ENCODE measurements at places on chromosomes 3 and 15.

GRCh38 chr3:78895528-78895927 lies 872.3 kb downstream of the ROBO1 start:
- H3K4me1 ChIP-seq = no peaks in the 10 kb centered on the region
- no peak for DNase-seq
- no peaks in the 10 kb centered on the region for H3K36me3 ChIP-seq
- no peak overlapping the region for H3K4me3 ChIP-seq
- no peak overlapping the region for H3K27ac ChIP-seq

- no peaks in the 10 kb centered on the region for H3K27me3 ChIP-seq
- no peak overlapping the region for H3K4me3 ChIP-seq
- no peaks in the 10 kb centered on the region for H3K36me3 ChIP-seq
- no peaks in the 10 kb centered on the region for H3K4me1 ChIP-seq
- DNase-seq = no peak
Measured at GRCh38 chr3:66625505-66626216, 124.8 kb upstream of the LRIG1 start.

DNA sequence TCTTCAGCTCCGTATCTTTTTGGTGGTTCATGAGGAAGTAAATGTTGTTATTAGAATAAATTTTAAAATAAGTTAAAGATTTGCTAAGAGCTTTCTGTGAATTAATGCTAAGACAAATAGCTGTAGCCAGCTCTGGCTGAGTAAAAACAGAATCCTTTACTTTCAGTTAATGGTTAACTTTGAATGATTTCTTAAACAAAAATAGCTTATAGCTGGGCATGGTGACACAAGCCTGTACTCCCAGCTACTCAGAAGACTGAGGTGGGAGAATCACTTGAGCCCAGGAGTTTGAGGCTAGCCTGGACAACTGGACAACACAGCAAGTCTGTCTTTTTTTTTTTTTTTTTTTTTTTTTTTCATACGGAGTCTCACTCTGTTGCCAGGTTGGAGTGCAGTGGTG lies 25.0 kb downstream of the TCAIM start:
- H3K27ac ChIP-seq = no peak overlapping the region
- DNase-seq = no peak

GRCh38 chr3:161349529-161350312 lies 21.6 kb downstream of the SPTSSB start:
- H3K4me1 ChIP-seq = peaks cover 8% of the 10 kb centered on the region
- no peak overlapping the region for H3K4me3 ChIP-seq
- no peaks in the 10 kb centered on the region for H3K27me3 ChIP-seq
- peak; percentile 2 for DNase-seq
- H3K36me3 ChIP-seq = no peaks in the 10 kb centered on the region
- H3K27ac ChIP-seq = peak overlapping the region; percentile 13

- no peaks in the 10 kb centered on the region for H3K36me3 ChIP-seq
- no peak overlapping the region for H3K27ac ChIP-seq
- peak overlapping the region; percentile 81 for H3K4me3 ChIP-seq
- H3K27me3 ChIP-seq = no peaks in the 10 kb centered on the region
- DNase-seq = no peak
Measured at GRCh38 chr3:194488055-194488742, 1.4 kb upstream of the ATP13A3 start.

DNA sequence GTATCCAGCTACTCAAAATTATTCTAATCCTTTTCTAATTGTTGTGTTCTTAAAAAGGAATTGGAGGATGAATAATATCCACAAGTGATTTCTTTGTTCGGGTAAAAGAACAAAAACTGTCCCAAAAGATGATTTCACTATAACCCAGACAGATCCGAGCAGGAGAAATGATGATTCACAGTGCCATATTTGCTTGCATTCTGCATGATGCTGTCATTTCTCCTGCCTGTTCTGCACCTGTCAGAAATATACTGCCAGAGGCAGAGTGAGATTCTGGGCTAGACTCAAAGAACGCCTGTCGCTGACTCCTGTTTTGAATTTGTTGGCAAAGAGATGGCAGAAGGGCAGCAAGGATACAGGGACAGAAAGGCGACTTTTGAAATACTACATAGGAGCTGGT lies 34.7 kb upstream of the SLC24A5 start:
- H3K27ac ChIP-seq = no peak overlapping the region
- no peaks in the 10 kb centered on the region for H3K27me3 ChIP-seq
- DNase-seq = no peak
- no peaks in the 10 kb centered on the region for H3K4me1 ChIP-seq

DNA sequence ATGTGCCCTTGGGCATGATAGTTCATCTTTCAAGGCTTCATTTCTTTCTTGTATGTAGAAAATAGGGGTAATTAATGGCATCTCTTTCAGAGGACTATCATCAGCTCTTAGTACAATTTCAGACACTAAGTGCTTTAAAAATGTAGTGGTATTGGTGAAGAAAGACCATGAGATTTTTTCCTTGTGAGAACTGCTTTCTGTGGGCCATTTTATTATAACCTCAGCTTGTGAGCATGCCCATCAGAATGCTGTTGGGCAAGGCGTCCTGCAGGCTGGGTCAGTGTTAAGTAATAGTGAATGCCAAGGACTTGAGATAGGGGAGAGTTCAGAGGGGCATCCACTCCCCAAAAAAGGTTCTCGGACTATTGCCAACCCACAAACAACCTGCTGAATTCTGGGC lies 187.9 kb downstream of the GHSR start:
- no peak overlapping the region for H3K4me3 ChIP-seq
- H3K27me3 ChIP-seq = no peaks in the 10 kb centered on the region
- no peak for DNase-seq
- H3K27ac ChIP-seq = no peak overlapping the region

DNA sequence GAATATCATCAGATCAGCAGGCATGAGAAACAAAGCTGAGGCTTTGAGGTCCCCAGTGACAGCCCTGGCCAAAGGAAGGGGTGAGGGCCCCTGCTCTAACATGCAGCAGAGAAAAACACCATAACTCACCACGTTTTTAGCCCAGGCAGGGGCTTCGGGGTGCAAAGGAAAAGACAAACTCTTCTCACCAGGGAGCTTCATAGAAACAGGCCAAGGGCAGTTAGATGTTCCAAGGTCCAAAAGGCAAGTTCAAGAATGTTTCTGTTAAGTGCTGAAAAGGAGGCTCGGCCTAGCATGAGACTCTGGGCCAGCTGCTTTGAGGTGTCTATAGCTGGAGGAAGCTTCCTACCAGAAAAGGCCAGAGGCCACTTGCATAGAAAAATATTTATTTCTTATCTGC lies 608.4 kb upstream of the CFAP20DC start:
- H3K27ac ChIP-seq = no peak overlapping the region
- H3K4me3 ChIP-seq = no peak overlapping the region
- no peaks in the 10 kb centered on the region for H3K4me1 ChIP-seq
- DNase-seq = no peak

- peaks cover 16% of the 10 kb centered on the region for H3K4me1 ChIP-seq
- no peaks in the 10 kb centered on the region for H3K27me3 ChIP-seq
- H3K4me3 ChIP-seq = no peak overlapping the region
- H3K36me3 ChIP-seq = peaks cover 7% of the 10 kb centered on the region
- no peak overlapping the region for H3K27ac ChIP-seq
- no peak for DNase-seq
Measured at GRCh38 chr15:77493324-77493907, 72.7 kb downstream of the HMG20A start.

- no peaks in the 10 kb centered on the region for H3K27me3 ChIP-seq
- H3K4me1 ChIP-seq = peaks cover 2% of the 10 kb centered on the region
- no peak for DNase-seq
- no peak overlapping the region for H3K4me3 ChIP-seq
- H3K27ac ChIP-seq = no peak overlapping the region
Measured at GRCh38 chr15:58608129-58608590, 141.3 kb downstream of the ADAM10 start.

- H3K4me1 ChIP-seq = peaks cover 13% of the 10 kb centered on the region
- H3K36me3 ChIP-seq = no peaks in the 10 kb centered on the region
- H3K4me3 ChIP-seq = no peak overlapping the region
- DNase-seq = peak; percentile 59
Measured at GRCh38 chr3:18556503-18557135, 131.5 kb upstream of the SATB1 start.

- no peaks in the 10 kb centered on the region for H3K36me3 ChIP-seq
- DNase-seq = no peak
- no peaks in the 10 kb centered on the region for H3K27me3 ChIP-seq
- no peak overlapping the region for H3K27ac ChIP-seq
Measured at GRCh38 chr3:4908433-4909156, 70.6 kb upstream of the BHLHE40 start.

- DNase-seq = no peak
- H3K4me3 ChIP-seq = no peak overlapping the region
- no peaks in the 10 kb centered on the region for H3K4me1 ChIP-seq
- no peak overlapping the region for H3K27ac ChIP-seq
- no peaks in the 10 kb centered on the region for H3K27me3 ChIP-seq
- H3K36me3 ChIP-seq = no peaks in the 10 kb centered on the region
Measured at GRCh38 chr3:77699125-77699691, 659.3 kb downstream of the ROBO2 start.

DNA sequence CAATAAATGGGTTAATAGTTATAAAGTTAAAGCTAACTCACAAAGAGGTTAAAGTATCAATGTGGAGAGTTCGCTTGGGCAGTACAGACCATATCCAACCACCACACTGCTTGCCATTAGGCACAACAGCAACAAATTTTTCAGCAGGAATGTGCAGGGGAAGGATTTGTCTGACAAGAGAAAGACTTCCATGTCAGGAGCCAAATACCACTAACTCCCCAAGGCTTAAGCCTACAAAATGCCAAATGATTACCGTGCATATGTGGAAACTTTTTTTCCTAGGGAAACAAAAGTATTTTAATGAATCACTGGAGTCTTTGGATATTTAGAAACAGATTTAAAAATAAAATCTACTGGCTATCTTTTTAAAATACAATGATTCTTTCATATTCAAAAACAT lies 8.1 kb downstream of the VGLL3 start:
- H3K4me1 ChIP-seq = no peaks in the 10 kb centered on the region
- no peak overlapping the region for H3K27ac ChIP-seq
- DNase-seq = no peak
- H3K36me3 ChIP-seq = no peaks in the 10 kb centered on the region

- H3K4me1 ChIP-seq = peaks cover 8% of the 10 kb centered on the region
- no peak overlapping the region for H3K4me3 ChIP-seq
- no peak overlapping the region for H3K27ac ChIP-seq
- no peaks in the 10 kb centered on the region for H3K27me3 ChIP-seq
Measured at GRCh38 chr3:101414121-101414520, 93.7 kb upstream of the IMPG2 start.

GRCh38 chr15:28992336-28992864 lies 106.6 kb downstream of the APBA2 start:
- H3K4me1 ChIP-seq = peaks cover 37% of the 10 kb centered on the region
- no peak overlapping the region for H3K27ac ChIP-seq
- no peak for DNase-seq
- no peaks in the 10 kb centered on the region for H3K27me3 ChIP-seq

DNA sequence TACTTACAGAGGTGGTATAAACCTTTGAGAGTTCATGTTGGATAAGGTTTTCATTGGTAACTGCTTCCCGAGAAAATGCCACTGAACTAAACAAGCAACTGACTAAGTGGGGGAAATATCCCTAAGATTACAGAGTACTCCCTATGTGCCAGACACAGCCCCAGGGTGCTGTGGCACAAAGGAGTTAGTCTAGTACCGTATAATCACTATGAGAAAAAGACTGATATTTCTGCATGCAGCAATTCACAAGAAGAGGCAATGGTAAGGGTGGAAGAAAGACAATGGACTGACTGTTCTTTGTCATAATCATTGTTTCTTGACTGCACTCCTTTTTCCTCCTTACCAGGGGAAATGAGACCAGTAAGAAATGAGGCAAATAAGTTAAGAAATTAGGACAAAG lies 20.0 kb upstream of the SLC25A26 start:
- H3K36me3 ChIP-seq = no peaks in the 10 kb centered on the region
- H3K4me1 ChIP-seq = no peaks in the 10 kb centered on the region
- no peak overlapping the region for H3K27ac ChIP-seq
- no peak overlapping the region for H3K4me3 ChIP-seq
- H3K27me3 ChIP-seq = peaks cover 5% of the 10 kb centered on the region

- H3K27me3 ChIP-seq = no peaks in the 10 kb centered on the region
- no peaks in the 10 kb centered on the region for H3K4me1 ChIP-seq
- no peak for DNase-seq
- no peak overlapping the region for H3K4me3 ChIP-seq
- H3K36me3 ChIP-seq = peaks cover 62% of the 10 kb centered on the region
Measured at GRCh38 chr3:18354701-18355100, 70.4 kb downstream of the SATB1 start.

DNA sequence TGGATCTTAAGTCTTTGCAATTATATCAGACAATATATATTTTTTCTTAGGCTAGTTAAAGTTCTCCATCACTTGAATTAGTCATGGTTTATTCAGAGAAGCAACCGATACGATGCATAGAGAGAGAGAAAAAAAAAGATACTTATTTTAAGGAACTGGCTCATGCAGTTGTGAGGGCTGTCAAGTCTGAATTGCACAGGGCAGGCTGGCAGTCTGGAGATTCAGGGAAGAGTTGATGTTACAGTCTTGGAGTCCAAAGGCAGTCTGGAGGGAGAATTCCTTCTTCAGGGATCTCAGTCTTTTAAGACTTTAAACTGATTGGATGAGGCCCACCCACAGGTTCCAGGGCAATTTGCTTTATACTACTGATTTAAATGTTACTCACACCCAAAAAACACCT lies 412.6 kb downstream of the IL5RA start:
- DNase-seq = no peak
- H3K36me3 ChIP-seq = no peaks in the 10 kb centered on the region
- no peak overlapping the region for H3K27ac ChIP-seq
- no peaks in the 10 kb centered on the region for H3K27me3 ChIP-seq

GRCh38 chr15:51499379-51499976 lies 123.1 kb downstream of the DMXL2 start:
- H3K27me3 ChIP-seq = no peaks in the 10 kb centered on the region
- no peaks in the 10 kb centered on the region for H3K36me3 ChIP-seq
- no peak overlapping the region for H3K27ac ChIP-seq
- no peak overlapping the region for H3K4me3 ChIP-seq
- no peaks in the 10 kb centered on the region for H3K4me1 ChIP-seq

DNA sequence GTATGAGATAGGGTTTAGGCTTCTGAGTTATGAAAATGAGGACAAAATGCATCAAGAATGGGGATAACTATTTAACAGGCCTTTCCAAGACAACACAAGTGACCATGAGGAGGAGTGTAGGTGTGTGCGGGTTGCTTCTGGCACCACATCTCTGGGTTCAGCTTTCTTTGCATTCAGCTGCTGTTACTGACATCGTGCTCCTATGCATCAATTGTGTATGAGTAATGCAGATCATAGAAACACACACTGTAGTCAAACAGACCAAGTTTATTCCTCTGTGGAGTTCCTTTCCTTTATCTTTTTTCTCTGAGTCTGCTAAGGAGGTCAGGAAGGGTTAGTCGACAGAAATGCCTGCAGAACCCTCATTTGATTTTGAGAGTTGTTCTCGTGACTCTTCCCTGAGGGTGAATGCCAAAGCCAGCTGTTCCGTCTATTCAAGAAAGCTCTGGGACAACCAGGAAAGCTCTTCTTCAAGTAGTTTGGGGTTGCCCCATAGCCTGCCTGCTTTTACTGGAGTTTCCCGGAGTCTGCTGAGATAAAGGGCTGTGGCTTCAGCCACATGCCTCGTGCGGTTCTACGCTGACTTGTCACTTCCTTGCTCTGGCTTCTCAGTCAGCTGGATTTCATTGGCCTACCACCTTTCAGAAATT lies 136.7 kb upstream of the TLE3 start:
- H3K27me3 ChIP-seq = no peaks in the 10 kb centered on the region
- H3K36me3 ChIP-seq = no peaks in the 10 kb centered on the region
- DNase-seq = no peak
- no peak overlapping the region for H3K27ac ChIP-seq
- peaks cover 7% of the 10 kb centered on the region for H3K4me1 ChIP-seq
- H3K4me3 ChIP-seq = no peak overlapping the region

- H3K4me3 ChIP-seq = no peak overlapping the region
- no peaks in the 10 kb centered on the region for H3K27me3 ChIP-seq
- DNase-seq = no peak
- H3K36me3 ChIP-seq = peaks cover 6% of the 10 kb centered on the region
Measured at GRCh38 chr15:41935566-41936020, 36.8 kb downstream of the EHD4 start.
